ENCODE measurements at places on chromosomes 6 and 20. TPM values are rescaled to one million over a fixed set of nuclear protein-coding genes. Genes with fewer than 3 reads are reported as not detected.

- DNase-seq, result no peak
- H3K4me1 ChIP-seq, result no peaks in the 10 kb centered on the region
- H3K27ac ChIP-seq, result no peak overlapping the region
- H3K36me3 ChIP-seq, result peaks cover 71% of the 10 kb centered on the region
Measured at GRCh38 chr20:41454250-41454649, 87.6 kb upstream of the EMILIN3 start.

DNA sequence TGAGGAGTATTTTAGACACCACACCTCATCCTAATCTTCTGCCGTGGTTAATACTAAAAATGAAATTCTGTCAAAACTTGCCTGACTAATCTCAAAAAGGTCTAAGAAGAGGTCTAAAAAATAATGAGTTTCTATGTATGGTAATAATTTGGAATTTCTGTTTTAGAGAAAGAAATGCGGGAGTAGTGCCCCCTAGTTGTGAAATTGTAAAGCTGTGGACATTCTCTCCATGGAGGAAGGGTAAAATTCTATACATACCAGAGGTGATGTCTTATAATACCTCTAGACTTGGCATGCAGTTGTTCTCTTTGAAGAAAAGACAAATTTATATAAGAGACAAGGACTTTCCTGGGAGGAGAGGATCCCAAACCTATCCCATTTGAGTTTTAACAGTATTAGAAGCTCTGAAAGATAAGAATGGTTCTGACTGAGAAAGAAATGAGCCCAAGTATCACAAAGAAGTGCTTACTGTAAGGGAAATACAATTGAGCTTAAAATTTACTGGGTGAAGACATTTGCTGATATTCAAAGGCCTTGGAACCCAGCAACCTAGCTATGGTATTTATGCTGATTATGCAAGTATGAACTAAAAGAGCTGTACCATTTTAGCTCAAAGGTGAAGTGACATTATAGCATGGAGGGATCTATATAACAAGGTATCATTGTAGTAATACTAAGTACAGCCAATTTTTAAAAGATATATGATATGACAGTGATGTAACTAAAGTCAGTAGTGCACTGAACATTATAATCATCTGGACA lies 5.1 kb upstream of the EPHA7 start:
- no peaks in the 10 kb centered on the region for H3K36me3 ChIP-seq
- DNase-seq, result no peak
- H3K4me3 ChIP-seq, result no peak overlapping the region
- no peak overlapping the region for H3K27ac ChIP-seq
- H3K27me3 ChIP-seq, result no peaks in the 10 kb centered on the region
- no peaks in the 10 kb centered on the region for H3K4me1 ChIP-seq

- no peak overlapping the region for H3K4me3 ChIP-seq
- no peaks in the 10 kb centered on the region for H3K4me1 ChIP-seq
- no peak overlapping the region for H3K27ac ChIP-seq
- DNase-seq, result peak; percentile 33
- H3K36me3 ChIP-seq, result no peaks in the 10 kb centered on the region
Measured at GRCh38 chr6:32432050-32432450, 7.6 kb upstream of the HLA-DRA start.

- H3K27me3 ChIP-seq, result no peaks in the 10 kb centered on the region
- DNase-seq, result no peak
- no peak overlapping the region for H3K4me3 ChIP-seq
- peaks cover 59% of the 10 kb centered on the region for H3K4me1 ChIP-seq
Measured at GRCh38 chr20:2888224-2888955, 15.1 kb downstream of the PTPRA start.

DNA sequence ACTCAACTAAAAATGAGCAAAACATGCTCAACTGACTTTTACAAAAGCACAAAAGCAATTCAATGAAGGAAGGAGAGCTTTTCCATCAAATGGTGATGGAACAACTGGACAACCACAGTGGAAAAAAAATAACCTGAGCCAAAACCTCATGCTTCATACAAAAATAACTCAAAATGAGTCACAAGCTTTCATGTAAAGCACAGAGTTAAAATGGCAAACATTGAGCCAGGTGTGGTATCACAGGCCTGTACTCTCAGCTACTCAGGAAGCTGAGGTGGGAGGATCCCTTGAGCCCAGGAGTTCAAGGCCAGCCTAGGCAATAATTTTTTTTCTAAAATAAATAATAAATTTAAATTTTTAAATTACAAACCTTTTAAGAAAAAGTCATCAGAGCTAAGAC lies 18.4 kb upstream of the HLA-G start:
- H3K4me3 ChIP-seq, result no peak overlapping the region
- no peaks in the 10 kb centered on the region for H3K36me3 ChIP-seq

GRCh38 chr6:110795271-110795670 lies 20.0 kb downstream of the CDK19 start:
- H3K27ac ChIP-seq, result no peak overlapping the region
- no peak overlapping the region for H3K4me3 ChIP-seq
- H3K27me3 ChIP-seq, result no peaks in the 10 kb centered on the region
- H3K36me3 ChIP-seq, result no peaks in the 10 kb centered on the region
- H3K4me1 ChIP-seq, result no peaks in the 10 kb centered on the region
- no peak for DNase-seq

DNA sequence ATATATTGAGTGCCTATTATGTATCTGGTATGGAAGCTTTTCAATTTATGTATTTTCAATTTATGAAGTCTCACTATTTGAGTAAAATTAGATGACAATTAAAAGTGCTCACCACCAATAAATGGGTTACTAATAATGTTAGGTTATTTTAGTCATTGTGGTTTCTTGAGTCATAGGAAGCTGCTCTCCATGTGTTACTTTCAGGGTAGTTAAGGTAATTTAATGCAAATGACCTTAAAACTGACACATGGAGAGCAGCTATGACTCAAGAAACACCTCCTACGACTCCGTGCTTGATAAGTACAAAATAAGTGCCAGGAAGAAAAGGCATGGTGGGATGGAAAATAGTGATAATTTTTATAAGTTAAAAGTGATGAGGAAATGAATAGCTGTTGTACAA lies 16.5 kb upstream of the TINAG start:
- no peak for DNase-seq
- H3K4me3 ChIP-seq, result no peak overlapping the region
- no peaks in the 10 kb centered on the region for H3K36me3 ChIP-seq
- no peaks in the 10 kb centered on the region for H3K27me3 ChIP-seq
- H3K4me1 ChIP-seq, result no peaks in the 10 kb centered on the region

DNA sequence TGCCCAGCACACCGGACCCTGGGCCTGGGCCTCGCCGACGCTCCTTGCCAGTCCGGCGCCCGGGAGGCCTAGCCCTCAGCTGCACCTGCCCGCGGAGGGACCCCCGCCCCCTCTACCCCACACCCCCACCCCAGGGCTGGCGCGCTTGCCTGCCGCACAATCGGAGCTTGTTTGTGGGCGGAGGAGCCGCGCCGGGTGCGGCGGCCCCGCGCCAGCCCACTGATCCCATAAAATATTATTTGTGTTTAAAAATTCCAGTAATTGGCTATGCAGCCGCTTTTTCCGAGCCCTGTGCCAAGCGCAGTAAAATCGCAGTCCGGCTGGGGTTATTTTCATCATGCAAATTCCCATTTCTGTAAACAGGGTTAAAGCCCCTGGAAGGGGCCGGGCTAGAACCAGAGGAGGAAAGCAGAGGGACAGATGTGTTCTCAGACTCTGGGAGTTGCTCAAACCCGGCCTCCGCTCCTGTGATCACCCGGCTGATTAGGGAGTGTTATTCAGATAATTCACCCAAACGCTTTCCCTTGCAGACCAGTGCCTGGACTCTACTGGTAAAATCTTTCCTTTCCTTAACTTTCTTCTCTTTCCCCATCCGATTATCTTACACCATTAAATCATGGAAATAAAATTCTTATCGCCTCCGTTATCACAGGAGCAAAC lies 93.1 kb downstream of the NCR2 start:
- H3K4me3 ChIP-seq, result no peak overlapping the region
- H3K27me3 ChIP-seq, result peaks cover 16% of the 10 kb centered on the region
- no peak overlapping the region for H3K27ac ChIP-seq
- H3K4me1 ChIP-seq, result peaks cover 31% of the 10 kb centered on the region
- DNase-seq, result no peak

DNA sequence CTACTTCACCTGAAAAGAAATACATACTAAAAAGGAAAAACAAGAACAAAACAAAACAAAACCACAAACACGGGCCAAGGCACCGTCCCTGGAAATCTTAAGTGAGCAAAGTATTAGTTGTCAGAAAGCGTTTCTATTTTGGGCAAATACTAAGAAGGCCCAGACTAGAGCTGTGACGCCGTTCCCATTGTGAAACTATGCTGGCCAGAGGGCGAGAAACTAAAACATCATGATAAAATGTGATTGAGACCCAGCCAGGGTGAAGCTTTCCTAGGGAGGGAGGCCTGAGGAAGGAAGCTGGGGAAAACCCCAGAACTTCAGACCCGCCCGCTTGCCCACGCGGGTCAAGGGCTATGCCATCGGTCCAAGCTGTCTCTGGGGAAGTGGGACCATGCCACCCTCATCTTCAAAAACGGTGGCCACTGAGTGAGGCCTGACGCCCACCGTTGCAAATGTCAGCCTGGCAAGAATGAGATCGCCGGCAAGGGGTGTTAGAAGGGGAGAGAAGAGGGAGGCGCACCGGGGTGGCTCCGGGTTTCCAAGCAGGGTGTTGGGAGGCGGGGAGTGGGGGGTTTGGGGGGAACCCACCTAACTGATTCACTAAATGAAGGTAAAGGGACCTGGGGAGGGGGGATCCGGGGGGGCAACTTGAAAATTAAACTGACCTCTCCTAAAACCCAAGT lies 1950.9 kb upstream of the DEFB115 start:
- no peaks in the 10 kb centered on the region for H3K27me3 ChIP-seq
- H3K36me3 ChIP-seq, result no peaks in the 10 kb centered on the region
- H3K4me1 ChIP-seq, result no peaks in the 10 kb centered on the region
- H3K27ac ChIP-seq, result no peak overlapping the region
- no peak overlapping the region for H3K4me3 ChIP-seq
- no peak for DNase-seq

- peaks cover 77% of the 10 kb centered on the region for H3K4me1 ChIP-seq
- no peaks in the 10 kb centered on the region for H3K36me3 ChIP-seq
- peak overlapping the region; percentile 70 for H3K27ac ChIP-seq
- no peaks in the 10 kb centered on the region for H3K27me3 ChIP-seq
- H3K4me3 ChIP-seq, result peak overlapping the region; percentile 95
Measured at GRCh38 chr6:118708055-118708454, 56.7 kb upstream of the CEP85L start.

TMC2 gene
- not detected for total RNA-seq

RFX6 gene
- not detected for total RNA-seq

TULP1 gene
- total RNA-seq, result not detected

RAD21L1 gene
- 0.78 TPM for total RNA-seq

PRPF6 gene
- total RNA-seq, result 86.4 TPM

EYS gene
- total RNA-seq, result not detected

DDO gene
- total RNA-seq, result not detected

LIME1 gene
- total RNA-seq, result 169 TPM

PLTP gene
- not detected for total RNA-seq

Data from CD4-positive, alpha-beta memory T cell (primary cell).